ENCODE measurements at places on chromosomes 7 and 10.

GRCh38 chr10:123549761-123550454 lies 116.2 kb upstream of the GPR26 start:
- no peak for DNase-seq

DNA sequence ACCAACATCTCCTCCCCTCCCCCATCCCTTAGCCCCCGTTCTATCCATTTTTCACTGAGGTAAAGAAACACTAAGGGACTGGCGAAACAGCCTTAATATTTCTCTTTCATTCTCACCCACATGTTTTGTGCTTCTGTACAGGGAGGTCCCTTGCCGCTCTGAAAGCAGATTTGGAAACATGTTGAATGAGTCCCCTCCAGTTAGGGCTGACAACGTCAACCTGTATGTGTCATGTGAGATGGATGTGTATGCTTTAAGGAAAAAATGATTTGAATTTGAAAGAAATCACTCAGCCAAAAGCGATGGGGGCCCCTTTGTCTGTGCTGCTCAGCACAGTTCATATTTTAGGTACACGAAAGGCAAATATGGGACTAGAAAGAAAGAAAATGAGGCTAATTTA lies 314.3 kb upstream of the LRGUK start:
- DNase-seq = no peak

- DNase-seq = no peak
These were observed 369.5 kb downstream of the PHF14 start for GRCh38 chr7:11343136-11343535.

DNA sequence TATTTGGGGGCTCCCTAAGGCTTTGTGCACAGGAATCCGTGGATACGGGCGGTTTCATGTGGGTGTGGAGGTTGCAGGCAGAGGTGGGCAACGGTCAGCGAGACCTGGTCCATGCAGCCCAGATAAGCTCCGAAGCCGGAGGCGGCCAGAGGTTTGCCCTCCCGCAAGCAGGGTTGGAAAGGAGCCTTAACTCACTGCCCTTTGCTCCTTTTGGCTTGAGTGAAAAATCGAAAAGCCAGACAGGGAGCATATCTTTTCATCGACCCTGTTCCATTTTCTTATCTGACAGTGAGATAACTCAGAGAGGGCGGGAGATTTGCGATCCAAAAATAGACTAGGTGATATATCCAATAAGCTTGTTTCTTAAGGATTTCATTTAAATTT lies 1.5 kb downstream of the GRM3 start:
- DNase-seq = no peak

DNA sequence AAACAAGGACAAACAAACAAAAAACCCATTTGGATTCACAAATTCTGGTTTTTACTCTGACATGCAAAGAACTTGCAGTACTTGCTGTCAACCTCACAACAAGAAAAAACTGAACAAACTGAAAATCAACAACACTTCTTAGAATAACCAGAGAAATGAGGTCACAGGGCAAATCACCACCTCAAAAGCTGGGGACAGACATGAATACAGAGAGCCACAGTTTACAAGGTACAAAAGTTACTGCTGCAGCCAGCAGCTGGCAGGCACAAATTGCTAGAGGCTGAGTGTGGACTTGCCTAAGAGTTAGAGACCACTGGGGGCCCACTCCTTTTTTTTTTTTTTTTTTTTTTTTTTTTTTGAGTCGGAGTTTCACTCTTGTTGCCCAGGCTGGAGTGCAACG lies 15.0 kb upstream of the RNF32 start:
- DNase-seq = no peak

DNA sequence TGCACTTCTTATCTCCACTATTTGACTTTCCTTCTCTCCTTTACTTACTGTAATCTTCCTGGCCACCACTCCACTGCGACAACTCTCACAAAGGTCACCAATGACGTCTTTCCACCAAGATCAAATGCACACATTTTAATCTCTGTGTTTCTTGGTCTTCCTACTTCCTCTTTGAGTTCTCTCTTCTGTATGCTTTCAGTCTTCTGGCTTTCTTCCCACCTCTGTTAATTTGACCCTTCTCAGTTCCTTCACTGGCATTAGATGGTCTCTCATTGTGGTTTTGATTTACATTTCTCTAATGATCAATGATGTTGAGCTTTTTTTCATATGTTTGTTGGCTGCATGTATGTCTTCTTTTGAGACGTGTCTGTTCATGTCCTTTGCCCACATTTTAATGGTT lies 31.9 kb downstream of the FAM107B start:
- no peak for DNase-seq

DNA sequence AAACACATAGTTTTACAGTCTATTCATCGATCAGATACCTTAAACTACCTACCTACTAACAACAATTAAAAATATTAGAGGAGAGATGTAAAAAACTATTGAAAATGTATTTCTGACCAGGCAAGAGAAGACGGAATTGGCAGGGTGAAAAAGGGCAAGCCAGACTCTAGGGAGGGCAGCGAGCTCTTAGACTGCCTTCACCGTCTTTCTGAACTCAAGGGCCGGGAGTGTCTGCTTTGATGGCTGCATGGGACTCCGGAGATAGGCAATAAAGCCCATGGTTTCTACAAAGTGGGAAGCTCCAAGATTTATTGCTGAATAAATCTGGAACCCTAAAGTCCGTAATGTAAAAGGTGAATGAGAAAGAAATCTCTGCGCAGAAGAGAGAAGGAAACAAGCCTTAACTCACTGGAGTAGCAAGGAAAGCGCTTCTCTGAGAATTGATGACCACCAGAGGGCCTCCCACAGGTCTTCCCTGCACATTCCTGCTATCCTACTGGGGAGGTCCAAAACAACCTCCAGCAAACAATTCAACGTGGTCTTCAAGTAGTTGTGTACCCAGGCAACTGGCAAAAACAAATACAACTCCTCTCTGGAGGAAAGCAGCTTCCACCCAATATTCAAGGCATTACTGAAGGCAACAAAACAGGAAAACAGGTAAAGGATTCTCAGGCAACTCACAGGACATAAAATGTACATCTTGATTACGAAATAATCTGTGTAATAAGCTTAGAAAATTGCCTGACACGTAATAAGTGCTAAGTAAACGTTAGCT lies 181.3 kb downstream of the SDK1 start:
- no peak for DNase-seq

DNA sequence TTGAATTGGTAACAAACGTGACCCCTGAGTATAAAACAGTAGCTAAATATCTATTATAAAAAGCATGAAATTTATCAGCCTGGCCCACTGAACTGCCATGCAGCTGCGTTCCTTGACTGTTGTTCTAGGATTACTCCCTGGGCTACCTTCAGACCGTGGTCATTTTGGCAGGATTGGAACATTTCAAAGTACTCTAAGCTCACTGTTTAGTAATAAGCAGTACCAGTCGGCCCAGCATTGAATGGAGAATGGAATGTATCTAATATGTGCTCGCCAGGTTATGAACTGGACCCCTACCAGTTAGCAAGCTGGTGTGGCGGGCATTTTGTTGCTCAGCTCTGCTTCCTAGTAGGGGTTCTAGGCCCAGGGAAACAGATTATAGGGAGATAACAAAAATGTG lies 112.2 kb downstream of the SEMA3C start:
- DNase-seq = no peak

GRCh38 chr7:138214926-138215325 lies 138.7 kb downstream of the AKR1D1 start:
- DNase-seq = no peak

- DNase-seq = no peak
These were observed 249.1 kb upstream of the TMEM72 start for GRCh38 chr10:44662051-44662450.

DNA sequence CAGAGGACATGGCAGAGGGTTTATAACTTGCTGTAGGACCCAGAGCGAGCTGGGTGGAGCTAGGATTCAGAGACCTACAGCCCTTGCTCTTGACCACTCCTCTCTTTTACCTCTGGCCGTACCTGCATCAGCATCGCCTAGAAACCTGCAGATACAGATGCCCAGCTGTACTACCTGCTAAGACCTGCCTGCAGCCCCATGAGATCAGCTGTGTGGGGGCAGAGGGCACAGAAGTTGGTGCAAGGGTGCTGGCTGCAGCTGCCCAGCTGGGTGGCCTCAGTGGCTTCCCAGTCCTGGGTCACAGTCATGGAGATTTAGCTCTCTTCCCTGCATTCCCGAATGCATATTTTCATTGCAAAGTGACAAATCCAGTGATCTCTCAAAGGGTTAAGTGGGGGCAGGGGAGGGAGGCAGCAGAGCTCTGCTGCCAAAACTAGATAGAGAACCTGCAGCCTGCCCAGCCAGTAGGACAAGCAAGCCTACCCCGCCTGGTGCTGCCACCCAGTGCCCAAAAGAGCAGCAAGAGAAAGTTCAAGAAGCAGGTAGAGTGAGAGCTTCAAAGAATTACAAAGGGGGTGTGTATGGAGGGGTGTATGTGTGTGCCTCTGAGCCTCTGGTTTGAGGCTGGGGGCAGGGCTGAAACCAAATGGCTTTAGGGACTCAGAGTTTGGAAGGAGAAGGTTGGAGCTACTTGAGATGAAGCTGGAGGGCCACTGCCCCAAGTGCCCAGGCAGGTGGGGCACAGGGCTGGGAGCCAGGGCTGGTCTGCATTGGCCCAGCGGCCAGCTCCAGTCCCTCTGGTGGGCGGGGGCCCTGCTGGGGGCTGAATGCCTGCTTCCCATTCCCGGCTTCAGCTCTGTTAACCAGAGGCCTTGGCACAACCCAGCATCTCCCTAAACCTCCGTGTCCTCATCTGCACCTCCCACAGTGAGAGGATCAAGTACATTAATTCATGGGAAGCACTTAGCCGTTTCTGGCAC lies 6.9 kb downstream of the FAM241B start:
- no peak for DNase-seq

DNA sequence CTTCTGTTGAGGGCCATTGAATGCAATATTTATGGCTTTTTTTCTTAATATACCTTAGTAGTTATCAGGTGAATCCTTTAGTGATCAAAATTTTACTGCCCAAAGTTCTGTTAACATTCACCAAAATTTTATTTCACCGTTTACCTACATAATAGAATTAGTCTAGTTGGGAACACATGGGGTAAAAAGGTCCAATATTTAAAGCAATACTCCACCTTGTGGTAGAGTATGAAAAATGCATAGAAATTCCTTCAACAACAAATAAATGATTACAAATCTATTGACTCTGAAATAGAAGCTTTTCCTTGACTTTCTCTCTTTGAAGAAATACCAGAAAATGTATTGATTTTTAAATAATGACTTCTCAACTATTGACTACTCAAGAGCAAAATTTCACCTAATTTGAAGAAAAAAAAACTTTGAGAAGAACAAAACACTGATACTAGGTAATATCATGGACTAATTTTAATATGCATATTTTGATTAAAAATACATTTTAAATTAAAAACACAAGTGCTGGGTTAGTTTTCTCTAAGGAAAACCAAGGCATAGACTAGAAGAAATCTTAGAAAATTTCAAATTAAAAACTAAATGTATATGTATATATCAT lies 43.3 kb downstream of the POLR1F start:
- no peak for DNase-seq

DNA sequence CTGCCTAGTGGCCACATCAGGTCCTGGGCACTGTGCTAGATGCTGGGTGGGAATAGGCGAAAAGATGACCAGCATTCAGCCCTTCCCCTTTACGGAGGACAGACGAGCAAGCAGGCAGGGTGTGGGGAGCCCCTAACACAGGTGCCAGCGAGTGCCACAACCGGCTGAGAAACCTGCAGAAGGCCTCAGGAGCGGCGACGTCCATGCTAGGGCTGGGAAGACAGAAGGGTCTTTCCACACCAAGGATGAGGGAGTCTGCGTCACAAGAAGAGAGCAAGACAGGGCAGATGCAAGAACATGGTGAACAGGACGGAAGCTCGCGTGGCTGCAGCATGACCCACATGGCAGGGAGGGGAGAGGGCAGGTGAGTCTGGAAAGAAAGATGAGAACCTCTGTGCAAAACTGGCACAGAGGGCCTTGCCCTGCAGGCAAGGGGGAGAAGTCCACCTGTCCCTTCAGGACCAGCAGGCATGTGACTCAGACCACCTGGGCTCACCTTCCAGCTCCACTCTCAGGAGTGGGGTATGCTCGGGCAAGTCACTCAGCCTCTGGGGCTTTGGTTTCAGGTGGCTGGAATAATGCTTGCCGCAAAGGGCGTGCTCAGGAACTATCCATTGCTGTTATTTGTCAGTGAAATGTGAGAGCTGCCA lies 36.6 kb downstream of the KCNH2 start:
- DNase-seq = no peak

GRCh38 chr7:26709210-26709990 lies 155.0 kb downstream of the SKAP2 start:
- DNase-seq = no peak

GRCh38 chr10:101092881-101093354 lies 31.1 kb downstream of the KAZALD1 start:
- no peak for DNase-seq

- DNase-seq = no peak
These were observed 11.1 kb upstream of the HERPUD2 start for GRCh38 chr7:35705932-35706461.

- no peak for DNase-seq
These were observed 42.1 kb downstream of the ARHGAP21 start for GRCh38 chr10:24681572-24682088.

- DNase-seq = no peak
These were observed 31.7 kb downstream of the KCND2 start for GRCh38 chr7:120304674-120305073.

DNA sequence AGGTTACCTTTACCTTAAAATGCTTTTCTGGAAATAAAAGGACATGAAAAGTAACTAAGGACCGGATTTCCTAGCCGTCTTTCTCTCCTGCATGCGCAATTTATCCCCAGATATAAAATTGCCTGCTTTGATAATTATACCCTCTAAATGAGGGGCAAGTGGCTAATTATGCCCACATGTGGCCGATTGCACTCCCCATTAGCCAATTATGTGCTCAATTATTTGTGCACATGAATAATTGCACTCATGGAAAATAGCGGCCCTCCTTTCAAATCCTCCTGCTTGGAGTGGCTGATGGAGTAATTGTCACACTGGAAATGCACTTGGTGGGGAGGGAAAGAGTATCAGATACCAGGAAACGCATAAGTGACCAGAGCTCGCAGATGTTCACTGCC lies 66.4 kb upstream of the ATRNL1 start:
- DNase-seq = peak; percentile 66

- DNase-seq = no peak
These were observed 110.2 kb downstream of the OR13A1 start for GRCh38 chr10:45204954-45205775.

DNA sequence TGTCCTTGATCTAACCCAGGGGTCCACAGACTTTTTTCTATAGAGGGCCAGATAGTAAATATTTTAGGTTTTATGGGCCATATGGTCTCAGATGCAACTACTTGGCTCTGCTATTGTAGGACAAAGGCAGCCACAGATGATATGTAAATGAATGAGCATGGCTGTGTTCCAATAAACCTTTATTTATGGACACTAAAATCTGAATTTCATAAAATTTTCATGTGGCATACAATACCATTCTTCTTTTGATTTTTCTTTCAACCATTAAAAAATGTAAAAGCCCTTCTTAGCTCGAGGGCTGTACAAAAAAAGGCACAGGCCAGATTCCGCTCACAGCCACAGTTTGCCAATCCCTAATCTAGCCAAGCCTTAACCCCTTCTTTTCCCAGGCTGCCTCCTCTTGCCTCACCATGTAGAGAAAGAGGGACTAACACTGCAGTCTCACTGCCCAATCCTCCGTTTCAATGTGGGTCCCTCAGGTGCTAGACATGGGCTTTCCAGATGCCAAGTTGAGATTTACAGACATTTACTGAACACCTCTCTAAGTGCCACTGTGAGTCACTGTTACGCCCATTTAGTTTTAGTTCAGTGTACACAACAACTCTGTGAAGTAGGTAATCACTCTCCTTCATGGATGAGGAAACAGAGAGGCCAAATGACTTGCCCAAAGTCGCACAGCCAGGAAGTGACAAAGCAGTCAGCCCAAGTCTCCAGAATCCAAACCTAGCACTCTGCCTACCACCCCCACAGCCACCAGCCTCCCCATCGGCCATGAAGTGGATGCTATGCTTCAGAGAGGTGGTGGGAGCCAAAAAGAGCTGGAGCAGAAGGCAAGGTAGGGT lies 132.6 kb upstream of the PDLIM1 start:
- DNase-seq = no peak

Data from NCI-H524 treated with DMSO at 0.1 percent for 48 hours (cell line).